LoVo (cell line): ENCODE measurements at places on chromosomes 16 and 17.

DNA sequence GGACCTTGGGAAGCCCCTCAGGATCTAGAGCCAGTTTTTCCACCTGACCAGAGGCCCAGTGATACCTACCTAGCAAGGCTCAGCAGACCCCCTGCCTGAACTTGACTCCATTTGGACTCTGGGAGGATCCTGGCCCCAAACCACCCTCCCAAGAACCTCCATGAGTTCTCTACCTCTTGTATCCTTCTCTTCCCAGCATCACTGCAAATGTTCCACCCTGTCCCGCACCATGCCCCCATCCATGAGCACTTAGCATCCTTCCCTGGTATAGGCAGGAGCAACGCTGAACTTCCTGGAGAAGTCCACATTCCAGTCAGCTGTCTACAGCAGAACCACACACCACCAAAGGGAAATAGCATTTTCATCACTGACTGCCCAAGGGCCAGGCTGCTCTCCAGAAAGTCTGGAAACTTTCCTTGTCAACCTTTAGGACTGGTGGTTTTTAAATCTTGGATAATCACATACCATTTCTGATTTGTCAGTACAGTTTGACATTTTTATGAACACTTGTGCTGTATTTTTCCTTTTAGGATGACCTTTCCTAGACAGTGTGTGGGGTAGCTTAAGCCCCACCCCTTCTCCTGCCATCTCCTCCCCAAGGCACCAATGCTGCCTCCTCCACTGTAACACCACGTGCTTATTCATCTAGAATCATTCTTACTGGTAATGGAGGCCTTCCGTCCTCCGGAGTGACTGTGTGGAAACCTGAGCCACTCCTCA is 13.9 kb downstream of the EIF4A3 start:
- no peak for DNase-seq

- DNase-seq = no peak
Observed at GRCh38 chr16:87702325-87702811, 63.4 kb downstream of the KLHDC4 start.

DNA sequence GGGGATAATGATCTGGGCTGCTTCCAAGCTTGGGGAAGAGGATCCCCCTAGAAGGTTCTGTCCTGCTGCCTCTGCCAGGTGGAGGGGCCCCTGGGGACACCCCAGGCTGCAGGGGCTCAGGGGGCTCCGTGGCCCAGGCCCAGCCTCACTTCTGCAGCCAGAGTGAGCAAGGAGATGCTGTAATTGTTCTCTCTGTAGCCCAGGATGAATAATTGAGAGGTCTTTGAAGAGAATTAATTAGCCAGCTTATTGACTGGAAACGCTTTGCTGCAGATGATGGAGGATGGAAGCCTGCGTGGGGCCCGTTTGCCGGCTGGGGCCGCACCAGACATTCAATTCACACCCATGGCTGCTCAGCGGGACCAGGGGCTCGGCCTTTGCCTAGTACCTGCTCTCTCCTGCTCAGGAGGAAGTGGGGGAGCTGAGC is 38.5 kb downstream of the TMEM235 start:
- no peak for DNase-seq

DNA sequence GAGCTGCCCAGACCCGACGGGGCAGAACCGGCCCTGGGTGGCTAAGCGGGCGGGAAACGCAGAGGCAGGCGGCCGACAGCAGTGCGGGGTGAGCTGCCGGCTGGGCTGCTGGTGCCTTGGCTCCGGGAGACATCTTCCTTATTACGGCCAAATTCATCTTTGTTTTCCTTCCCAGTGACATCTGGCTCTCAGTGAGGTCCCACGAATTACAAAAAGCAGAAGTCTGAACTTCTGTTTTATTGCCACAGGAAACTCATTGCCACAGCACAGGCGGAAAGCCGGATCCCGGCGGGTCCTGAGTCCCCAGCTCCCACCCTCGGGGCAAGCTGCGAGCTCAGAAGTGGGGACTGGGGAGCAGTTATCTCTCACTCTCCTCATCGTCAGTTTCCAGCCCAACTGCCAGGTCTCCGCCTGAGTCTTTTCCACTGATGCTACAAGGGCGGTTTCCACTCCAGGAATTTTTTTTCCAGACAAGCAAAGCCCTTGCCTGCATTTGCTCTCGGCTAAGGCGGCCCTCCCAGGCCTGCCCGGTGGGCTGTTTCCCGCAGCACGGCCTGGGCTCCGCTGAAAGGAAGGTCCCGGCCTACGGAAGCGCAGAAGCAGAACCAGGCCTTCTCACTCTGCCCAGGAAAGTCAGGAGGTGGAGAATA is 40.3 kb downstream of the CBFA2T3 start:
- no peak for DNase-seq

- no peak for DNase-seq
Observed at GRCh38 chr17:40703652-40704051, at the start of gene KRT24. Gene KRT24, minus strand, starts transcription at chr17:40703752. Its CDS starts 59 bp downstream, at chr17:40703693.

- peak; percentile 69 for DNase-seq
Observed at GRCh38 chr16:82031116-82032084, 3.7 kb upstream of the HSD17B2 start.

- DNase-seq = no peak
Observed at GRCh38 chr17:58344047-58344790, 7.8 kb downstream of the SUPT4H1 start.

DNA sequence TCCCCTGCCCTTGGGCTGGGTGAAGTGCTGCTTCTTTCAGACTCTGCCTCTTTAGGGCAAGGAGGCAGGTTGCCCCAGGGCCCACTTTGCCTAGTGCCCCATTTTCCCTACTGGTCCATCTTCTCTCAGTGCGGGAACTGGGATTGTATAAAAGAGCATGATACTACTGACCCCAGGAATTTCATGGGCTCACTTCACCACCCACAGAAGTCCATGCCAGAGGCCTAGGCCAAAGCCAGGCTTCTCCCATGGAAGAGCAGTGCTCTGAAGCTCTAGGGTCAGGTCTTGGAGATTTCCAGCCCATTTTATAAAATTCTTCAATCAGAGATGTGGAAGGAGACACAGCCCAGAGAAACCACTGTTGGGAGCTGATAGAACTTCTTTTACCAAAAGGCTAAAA is 5.7 kb downstream of the CACNG1 start:
- DNase-seq = no peak

GRCh38 chr16:84082110-84082509 is 34.6 kb downstream of the MBTPS1 start:
- DNase-seq = no peak

DNA sequence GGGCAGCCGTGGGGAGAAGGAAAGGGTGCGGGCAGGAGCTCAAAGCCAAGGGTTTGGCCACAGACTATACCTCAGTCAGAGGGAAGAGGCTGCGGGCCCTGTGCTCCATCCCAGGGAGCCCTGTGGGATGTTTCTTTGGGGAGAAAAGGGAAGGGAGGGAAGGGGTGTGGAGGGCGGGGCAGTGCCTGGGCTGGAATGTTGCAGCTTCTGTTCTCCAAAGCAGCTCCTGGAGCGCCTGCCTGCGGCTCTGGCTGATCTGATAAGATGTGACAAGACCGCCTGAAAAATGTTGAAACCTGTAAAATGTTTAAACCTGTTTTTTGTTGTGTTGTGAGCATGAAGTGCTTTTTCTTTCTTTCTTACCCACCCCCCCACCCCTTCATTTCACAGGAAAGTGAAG is 32.8 kb downstream of the WNT3 start:
- no peak for DNase-seq

DNA sequence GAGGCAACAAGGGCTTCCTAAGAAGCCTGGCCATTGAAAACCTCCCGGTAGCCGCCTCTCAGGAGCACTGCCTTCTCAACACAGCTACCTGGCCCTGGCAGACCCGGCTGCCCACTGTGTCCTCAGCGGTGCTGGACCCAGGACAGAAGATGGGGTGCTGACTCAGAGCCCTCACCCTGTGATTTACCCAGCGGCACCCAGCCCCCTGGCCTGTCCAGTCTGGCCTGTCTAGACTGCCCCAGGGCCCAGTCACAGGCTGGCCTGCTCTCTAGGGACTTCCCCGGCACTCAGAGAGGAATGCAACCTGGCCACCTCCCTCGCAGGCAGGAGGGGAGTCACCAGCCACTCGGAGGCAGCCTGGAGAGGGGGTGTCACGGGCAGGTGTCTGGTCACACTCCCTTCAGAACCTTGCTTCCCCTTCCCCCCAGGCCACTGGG is 20.1 kb downstream of the PIEZO1 start:
- DNase-seq = no peak

DNA sequence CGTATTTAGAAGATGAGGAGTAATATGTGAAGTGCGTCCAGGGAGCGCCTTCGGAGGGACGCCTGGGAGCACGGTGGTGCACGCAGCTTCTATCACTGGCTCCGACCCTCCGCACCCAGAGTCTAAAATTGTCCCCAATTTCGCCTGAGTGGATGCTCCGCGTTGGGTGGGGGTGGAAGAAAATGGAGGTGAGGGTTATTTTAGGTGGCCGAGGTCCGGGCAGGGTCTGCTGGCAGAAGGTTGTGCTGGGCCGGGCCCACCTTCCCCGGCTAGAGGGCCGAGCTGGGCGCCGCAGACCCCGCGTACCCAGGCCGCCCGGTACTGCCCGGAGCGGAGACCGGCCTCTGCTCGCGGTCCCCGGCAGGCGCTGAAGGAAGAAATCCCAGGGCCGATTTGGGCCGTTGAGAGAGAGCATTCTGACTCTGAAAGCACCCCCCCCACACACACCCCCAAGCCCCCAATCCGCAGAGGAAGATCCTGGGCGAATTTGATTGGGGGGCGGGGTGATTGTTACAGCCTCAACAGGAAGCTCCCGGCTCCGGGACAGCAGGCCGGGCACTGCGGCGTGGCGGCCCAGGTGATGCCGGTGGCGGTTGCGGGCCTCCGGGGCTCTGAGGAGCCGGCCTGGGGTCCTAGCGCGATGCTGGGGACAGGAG is 3.0 kb downstream of the BAHCC1 start:
- peak; percentile 44 for DNase-seq

GRCh38 chr16:27473101-27473900 is 71.3 kb downstream of the IL21R start:
- no peak for DNase-seq

DNA sequence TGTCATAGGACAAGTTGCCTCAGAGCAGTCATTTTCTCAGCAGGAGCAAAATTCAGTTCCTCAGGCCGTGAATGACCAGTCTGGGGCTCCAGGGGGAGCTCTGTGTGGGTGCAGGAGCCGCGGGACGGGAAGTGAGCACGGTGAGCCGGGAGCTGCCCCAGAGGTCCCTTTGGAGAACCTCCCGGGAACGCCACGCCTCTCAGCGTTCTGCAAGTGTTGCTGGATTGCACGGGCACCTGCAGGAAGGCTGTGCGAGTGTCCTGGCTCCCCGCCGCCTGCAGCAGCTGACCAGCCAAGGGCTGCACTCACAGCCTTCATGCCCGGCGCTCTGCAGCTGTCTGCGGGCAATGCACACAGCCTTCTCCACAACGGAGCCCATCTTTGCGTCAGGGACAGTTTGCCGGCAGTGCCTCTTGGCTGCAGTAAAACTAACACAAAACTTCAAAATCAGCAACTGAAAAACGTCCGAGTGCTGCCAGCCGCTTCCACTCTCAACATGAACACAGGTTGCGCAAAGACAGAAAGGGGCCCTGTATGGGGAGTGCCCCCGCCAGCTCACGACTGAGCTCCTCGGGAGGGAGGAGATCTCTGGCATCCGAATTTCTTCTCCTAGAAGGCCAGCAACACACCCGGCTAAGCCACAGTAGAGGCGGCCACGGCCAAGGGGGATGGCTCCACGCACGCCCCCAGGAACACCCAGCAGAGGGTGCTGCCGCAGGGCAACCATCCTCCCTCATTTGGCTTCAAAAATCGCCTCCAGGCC is 16.0 kb downstream of the NDUFAF8 start:
- DNase-seq = no peak

DNA sequence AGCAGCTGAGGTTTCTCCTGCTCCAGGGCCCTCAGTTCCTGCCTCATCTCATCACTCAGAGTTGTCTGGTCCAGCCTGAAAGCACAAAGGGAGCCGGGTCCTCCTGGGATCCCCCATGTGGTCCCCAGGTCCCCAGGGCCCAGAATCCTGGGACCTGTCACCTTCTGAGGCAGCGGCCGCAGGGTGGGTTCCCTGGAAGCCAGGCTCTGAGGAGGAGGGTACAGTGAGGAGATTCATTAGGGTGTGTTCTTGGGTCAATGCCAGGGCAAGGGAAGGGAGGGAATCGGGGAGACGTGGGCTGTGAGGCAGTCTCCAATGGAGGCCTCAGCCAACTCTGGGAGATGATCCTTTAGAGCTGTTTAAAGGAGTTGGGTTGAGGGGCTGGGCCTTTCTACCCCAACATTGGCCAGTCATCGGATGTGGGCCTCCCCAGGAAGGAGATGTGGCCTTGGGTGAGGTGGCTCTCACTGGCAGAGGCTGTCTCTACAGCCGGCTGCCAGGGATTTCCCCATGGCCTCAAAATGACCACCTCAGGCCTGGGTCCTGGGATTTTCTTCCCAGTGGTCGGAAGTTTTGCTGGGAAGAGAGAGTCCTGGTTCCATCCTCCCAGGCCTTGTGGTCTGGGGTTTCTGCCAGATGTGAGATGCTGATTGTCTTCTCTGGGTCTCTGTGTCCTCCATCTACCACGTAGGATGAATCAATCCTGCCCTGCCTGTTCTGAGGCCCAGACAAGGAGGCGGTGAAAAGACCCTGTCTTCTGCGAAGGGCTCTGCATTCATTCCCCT is 47.3 kb downstream of the NLRP1 start:
- DNase-seq = no peak

GRCh38 chr17:36862116-36862920 is 75.0 kb upstream of the LHX1 start:
- no peak for DNase-seq

DNA sequence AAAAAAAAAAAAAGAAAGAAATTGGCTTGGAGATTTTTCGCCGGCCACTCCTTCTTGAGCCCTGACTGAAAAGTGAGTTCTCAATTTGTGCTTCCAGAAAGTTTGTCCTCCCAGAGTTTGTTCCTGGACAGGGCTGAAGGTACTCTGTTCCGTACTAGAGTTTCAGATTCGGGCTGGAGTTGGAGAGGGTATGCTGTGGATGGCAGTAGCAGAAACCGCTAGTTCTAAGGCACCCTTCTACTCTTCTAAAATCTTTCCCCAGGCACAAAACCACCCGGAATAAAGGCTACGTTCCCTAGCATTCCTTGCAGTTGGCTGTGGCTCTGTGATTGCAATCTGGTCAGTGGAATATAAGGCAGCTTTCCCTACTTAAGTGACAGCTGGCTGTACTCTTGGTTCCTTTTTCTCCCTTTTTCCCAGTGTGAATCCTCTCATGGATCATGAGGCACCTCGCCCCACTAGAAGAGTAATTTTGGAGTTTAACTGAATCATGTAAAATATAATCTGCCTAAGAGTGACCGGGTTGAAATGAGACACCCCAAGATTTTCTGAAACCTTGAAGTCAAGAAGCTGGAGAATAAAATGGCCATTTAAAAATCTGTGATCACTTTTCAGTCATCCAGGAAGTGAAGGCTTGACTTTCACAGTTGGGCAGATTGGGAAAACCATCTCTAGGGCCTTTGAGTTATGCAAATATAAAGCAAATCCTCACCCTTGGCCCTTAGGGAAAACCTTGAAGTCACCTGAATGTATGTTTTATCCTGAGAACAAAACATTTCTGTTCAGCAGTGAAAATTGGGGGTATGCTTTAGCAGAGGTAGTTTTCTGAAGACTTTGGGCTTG is 901 bp upstream of the HEATR6 start:
- peak; percentile 26 for DNase-seq
